Retina (tissue), 1 donor: ENCODE measurements at places on chromosomes 11 and 22.

DNA sequence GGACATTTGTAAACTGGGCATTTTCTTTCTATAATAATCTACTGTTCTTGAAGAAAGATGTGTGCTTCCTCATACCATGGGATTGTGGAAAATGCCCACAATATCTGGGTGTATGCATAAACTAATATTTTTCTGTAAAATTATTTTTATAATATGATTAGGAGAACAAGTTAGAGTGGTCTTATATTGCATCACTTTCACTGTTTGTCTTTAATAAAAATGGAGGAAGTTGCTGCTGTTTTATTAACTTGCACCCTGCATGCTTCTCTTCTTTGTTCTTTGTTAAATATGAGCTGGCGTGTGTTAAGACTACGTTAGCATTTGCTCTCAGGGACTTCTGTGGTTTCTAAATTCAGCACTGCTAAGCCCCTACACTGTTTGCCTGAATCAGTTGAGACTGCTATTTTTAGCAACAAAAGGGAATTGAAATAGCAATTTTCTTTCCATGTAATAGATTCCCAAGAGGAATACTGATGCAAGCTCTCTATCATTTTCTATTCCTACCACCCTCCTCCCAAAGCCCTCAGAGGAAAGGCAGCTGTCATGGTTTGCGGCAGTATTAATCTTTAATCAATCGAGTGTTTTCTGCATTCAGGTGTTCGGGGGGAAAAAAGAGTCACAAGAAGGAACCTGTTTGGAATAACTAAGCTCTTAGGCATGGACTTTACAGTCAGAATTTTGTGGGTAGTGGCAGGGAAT is 56.1 kb downstream of the HSD17B12 start:
- DNase-seq, result peak; percentile 52

DNA sequence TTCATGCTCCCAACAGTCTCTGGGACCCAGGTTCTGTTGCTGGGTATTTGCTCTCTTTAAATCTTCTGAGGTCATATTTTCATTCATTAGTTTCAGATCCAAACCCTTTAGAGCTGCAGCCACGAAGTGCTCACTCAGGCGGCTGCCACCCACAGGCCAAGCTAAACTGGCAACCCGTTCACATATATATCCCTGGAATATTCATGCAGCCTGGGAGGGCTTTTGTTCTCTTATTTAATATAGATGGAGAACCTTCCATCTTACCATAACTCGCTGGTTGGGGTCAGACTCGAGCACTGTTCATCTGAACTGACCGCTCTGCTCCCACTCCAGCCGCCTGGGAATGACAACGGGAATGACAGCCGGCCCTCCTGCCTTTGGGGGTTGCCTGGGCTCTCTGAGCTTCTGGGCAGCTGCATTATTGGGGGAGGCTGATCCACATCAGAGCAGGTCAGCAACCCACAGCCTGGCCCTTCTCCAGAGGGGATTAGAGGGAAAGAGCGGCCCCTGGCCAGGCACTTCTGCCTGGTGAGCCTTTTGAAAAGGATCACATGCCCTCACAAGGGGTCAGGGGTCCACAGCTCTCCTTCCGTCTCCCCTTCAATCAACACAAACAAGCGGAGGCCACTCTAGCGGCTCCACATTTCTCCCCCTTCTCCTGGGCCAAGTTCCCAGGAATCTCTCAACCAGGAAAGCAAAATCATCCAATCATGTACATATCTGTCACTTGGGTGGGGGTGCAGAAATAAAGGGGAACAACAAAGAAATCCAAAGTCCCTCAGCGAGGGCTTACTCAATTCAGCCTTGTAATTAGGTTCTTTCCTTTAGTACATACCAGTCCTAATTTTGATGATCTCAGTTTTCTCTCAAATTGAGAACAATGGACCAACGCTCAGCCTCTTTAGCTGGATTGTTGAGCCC is 11.8 kb downstream of the TMEM184B start:
- peak; percentile 75 for DNase-seq

GRCh38 chr11:10490032-10490397 is 35.0 kb downstream of the AMPD3 start:
- no peak for DNase-seq

DNA sequence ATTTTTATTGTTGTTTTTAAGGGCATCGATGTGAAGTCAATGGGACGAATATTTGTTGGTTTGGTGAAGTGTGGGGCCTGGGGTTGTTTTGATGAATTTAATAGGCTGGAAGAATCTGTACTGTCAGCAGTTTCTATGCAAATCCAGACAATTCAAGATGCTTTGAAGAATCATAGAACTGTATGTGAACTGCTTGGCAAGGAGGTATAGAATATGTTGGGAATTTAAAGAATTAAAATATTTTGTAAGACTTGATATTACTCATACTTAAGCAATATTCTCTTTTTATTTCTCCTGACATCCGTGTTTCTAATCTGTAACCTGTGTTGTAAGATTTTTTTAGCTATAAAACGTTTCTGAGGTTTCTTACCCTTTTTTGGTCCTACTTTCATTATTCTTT is 61.6 kb downstream of the DYNC2H1 start:
- no peak for DNase-seq

- no peak for DNase-seq
Observed at GRCh38 chr11:110679323-110679975, 32.8 kb downstream of the ARHGAP20 start.

DNA sequence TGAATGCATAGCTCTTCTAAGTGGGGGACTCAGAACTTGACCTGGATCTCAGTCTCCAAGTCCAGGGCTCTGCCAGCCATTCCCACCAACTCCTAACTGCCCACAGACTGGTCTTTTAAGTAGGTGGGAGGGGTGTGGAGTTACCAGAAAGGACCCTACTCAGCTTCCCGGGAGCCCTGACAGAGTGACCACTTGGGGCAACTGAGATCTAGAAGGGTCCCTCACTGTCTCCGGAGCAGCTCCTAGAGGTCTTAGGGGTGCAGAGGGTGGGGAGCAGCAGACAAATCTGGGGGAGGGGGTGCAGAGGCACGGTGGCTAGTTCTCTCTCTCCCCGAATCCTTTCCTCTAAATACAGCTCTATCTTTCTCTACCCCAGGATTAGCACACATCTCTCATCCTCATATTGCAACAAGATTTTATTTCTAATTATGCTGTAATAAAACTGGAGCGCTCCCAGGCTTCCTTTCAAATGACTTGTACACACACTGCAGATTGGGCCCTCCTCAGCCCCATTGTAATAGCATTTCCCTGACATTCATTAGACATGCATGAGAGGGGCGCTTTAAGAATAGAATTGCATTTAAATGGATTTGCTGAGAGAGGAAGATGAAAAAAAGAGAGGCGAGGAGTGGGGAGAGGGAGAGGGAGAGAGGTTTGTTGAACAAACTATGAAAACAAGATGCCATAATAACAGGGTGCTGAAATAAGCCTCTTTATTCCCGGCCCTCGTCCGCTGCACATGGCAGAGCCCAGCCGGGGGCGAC is 219.0 kb downstream of the CEP164 start:
- no peak for DNase-seq

GRCh38 chr11:33687733-33688479 is 12.7 kb downstream of the C11orf91 start:
- peak; percentile 69 for DNase-seq

DNA sequence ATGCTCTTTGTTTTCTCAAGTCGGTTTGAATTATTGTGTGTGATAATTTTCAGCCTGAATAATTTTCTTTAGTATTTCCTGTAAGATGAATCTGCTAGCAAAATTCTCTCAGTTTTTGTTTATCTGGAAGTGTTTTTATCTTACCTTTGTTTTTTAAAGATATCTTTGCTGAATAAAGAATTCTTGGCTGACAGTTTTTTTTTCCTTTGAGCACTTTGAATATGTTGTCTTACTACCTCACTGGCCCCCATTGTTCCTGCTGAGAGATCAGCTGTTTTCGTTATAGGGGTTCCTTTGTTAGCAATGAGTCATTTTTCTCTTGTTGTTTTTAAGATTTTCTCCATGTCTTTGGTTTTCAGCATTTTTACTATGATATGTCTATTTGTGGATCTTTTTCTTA is 63.0 kb downstream of the HORMAD2 start:
- no peak for DNase-seq

- DNase-seq, result no peak
Observed at GRCh38 chr11:8671651-8672062, 10.8 kb downstream of the TRIM66 start.

DNA sequence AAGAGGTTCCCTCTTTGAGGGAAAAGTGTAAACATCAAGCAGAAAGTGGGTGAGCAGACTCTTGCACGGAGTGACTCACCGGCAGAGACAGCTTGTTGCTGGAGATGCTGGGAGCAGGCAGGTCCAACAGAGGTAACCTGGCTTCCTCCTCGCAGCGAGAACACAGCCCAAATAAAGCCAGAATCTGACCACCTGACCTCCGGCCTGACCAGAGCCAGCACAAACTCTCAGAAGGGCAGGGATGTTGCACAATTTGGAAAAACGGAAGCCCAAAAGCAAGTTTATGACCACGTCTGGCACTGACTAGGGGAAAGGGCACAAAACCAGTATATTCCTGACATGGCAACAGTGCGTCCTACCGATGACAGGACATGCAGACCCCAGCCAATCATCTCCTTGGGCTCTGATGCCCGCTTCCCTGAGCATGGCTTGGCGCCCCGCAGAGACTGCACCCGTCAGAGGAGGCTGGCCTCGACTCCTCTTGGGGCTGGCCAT is 5.4 kb downstream of the SMCO4 start:
- DNase-seq, result no peak

- DNase-seq, result peak; percentile 80
Observed at GRCh38 chr11:8082391-8083087, 1.5 kb downstream of the TUB start.

DNA sequence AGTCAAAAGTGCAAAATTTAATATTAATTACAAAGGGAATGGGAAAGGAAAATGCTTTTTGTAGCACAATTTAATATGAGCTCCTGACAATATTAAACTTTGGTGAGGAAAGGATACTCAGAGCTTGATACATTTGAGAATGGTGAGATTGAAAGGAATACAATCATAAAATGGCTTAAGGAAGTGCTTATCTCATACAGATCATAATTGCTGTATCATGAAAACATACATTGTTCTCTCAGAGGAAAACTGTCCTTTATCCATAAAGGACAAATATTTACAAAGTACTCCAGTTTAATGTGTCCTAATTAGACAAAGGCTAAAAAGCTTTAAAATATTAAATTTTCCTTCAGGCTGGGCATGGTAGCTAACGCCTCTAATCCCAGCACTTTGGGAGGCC is 260.4 kb downstream of the TMEM135 start:
- DNase-seq, result no peak

- DNase-seq, result no peak
Observed at GRCh38 chr22:39729141-39729934, 158.8 kb downstream of the CACNA1I start.

GRCh38 chr11:5274395-5274794 is 4.7 kb upstream of the HBE1 start:
- no peak for DNase-seq

- peak; percentile 71 for DNase-seq
Observed at GRCh38 chr11:91932151-91932821, 292.3 kb upstream of the FAT3 start.

GRCh38 chr22:47371263-47372090 is 609.0 kb downstream of the TBC1D22A start:
- peak; percentile 16 for DNase-seq

DNA sequence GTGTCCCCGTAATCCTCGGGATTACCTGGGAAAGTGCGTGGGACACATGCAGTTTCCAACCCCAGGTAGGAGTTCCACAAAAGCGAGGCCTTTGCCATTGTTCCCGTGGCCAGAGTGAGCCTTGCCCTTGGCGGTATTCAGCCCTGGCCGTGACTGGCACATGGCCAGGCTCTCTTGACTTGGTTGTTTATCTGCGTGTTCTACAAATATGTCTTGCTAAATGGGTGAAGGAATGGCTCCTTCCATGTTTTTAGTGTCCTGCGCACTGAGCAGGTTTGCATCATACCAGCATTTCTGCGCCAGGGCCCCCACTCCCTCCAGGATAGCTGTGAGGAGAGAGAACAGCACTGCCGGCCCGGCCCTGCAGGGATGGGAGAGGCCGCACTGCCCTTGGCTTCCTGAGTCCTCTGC is 20.0 kb downstream of the POLR3H start:
- DNase-seq, result no peak

- DNase-seq, result no peak
Observed at GRCh38 chr11:14012846-14013245, 50.3 kb downstream of the SPON1 start.

DNA sequence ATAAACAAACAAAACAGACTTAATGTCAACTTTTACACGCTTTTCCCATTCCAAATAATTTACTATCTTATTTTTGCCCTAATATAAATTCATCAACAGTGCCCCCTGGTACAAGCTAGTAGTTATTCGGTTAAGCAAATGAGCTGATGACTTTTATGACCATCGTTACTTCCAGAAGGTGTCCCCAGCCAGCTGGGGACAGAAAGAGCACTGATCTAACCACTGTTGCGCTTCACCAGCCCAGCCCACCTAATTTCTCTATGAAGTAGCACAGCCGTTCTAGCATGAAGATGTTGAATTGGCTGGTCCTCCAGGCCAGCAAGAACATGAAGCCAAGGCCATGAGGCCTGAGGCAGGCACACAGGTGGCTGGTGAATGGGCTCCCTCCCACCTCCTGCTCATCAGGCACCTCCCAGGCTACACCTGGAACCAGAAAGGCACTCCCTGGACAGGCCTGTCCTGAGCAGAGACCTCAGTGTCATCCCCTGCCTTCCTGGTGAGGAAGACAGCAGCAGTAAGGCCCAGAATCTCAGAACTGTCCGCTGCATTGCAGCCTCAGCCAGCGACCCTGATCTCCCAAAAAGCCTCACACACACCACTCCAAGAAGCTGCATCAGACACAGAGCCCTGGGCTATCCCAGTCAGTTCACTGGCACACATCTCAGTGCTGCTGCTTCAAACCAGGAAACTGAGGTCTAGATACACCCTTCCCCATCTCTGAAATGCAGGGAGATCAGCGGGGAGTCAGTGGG is 12.9 kb downstream of the GNB1L start:
- DNase-seq, result no peak

DNA sequence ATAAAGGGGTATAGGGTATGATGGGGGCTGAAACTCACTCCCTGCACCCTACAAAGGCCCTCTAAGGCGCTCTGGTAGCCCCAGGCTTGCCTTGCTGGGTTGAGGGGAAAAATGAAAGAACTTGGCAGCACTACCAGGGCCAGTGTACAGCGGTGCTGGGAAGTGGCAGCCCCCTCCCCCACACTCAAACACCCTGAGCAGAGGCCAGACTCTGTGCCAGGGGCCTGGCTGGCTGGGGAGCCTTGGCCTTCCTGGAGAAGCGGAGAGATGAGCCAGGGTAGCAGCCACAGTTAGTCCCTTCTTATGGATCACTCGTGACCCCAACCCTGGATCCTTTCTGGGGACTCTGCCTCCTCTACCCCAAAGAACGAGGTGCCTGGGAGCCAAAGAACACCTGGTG is 2.7 kb downstream of the TMEM134 start:
- DNase-seq, result no peak

DNA sequence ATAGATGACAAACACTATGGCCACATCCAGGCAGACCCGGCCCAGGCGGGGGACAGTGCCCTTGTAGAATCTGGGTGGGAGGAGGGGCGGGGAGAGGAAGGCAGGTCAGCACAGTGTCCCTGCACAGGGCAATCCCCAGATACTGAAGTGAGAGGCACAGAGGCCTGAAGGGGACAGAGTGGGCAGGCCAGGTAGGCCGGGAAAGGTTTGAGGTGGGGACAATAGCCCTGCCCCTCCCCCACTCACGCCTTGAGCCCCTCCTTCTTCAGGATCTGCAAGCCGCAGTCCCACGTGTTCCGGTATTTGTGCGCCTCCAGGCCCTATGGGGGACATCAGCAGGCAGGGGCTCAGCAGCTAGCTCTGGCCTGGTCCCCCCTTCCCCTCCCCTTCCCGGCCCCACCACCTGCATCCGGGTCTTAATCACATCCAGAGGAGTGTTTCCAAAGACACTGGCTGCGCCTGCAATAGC is 2.3 kb downstream of the SLC25A1 start:
- no peak for DNase-seq
